ENCODE measurements at places on chromosomes 1 and 21.

DNA sequence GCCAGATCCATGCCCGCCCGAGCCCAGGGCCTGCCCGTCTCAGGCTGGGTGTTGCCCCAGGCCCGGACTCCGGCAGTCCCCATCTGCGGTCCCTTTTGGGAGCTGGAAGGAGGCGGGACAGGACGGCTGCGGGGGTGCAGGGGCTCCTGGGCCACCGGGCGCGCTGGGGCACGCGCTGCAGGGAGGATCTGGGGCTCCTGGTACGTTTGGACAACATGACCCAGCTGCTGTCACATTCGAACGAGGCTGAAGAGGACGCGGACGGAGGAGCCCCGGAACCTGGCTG, 6.6 kb upstream of the CALML6 start:
- no peak for DNase-seq

DNA sequence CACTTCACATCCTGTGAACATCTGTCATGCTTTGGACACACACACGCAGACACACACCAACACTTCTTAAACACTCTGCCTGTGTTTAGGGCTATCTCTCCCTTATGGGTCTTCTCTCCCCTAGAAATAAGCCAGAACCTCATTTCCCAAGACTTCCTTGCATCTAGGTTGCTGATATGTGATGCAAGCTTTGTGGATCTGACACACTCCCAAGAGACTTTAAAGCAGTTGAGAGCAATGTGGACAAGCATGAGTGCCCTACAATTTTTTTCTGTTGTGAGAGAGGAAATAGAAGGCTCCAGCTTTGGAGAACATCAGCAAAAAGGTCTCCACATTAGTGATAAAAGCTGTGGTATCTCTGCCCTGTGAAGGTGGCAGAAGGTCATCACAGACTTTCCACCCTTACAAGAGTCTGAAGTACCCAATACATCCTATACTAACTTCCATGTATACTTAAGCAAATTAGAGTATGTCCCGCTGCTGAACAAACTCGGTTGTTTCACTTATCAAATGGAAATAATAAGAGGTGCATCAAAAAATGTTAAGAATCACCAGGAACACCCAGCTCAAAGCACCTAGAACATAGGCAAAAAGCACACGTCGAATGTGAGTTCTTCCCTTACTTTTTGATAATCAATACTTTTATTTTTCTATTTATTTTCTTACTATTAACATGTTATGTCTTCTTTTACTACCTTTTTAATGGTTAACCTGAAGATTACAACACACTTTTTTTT, 267.6 kb downstream of the SETD4 start:
- no peak for DNase-seq

DNA sequence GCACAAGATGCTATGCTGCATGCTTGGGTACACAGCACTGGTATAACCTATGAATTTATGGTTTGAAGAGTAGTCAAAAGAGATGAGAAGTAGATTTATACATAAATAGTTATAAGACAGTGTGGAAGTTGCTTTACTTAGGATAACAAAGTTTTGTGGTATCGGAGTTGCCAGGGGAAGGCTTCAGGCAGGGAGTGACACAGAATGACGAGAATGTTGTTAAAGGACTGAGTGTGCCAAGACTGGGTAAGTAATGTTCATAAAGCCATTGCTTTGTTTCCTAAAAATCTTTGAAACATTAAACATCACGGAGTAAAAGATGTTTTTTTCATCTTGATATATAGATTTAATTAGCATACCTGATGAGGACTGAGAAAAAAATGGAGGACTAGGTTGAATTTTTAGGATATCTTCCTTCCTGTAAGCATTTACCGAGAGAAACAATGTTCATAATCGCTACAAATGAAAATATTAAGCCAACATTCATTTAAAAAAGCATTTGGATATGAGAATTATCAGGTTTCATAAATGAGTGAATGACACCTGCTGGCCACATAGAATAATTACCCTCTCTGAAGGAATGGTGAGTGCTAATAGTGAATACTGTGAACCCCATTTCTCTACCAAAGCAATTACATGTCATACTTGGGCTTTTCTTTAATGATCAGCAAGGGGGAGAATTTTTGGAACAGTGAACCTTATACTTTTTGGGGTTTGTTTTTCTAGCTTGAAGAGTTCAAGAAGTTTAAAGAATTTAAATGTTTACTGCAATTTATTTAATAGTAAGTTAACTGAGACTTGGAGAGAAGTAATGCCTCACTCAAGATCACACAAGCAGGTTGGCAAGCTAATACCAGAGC, 28.4 kb downstream of the EXTL2 start:
- no peak for DNase-seq

- no peak for DNase-seq
Observed at GRCh38 chr1:58854576-58854975, 70.7 kb upstream of the JUN start.

GRCh38 chr1:68255301-68255700, 23.0 kb upstream of the WLS start:
- no peak for DNase-seq

GRCh38 chr21:21246007-21246406, 247.8 kb downstream of the NCAM2 start:
- DNase-seq = no peak

DNA sequence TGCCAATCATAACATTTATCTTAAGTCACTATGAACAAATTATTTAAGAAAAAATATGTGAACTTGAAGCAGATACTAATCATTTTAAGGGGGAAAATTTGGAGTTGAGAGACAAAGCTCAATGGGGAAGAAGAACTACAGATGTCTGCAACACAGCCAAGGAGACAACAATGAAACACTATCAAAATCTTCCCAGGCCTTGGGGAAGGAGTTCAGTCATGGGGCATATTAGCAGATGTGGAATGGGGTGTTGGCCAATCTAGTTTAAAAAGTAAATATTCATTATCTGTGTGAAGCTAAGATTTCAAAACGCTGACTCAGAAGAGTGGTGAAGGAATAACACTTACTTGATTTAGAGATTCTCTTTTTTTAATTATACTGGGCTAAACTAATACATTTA, 671.6 kb upstream of the ZP4 start:
- DNase-seq = no peak

DNA sequence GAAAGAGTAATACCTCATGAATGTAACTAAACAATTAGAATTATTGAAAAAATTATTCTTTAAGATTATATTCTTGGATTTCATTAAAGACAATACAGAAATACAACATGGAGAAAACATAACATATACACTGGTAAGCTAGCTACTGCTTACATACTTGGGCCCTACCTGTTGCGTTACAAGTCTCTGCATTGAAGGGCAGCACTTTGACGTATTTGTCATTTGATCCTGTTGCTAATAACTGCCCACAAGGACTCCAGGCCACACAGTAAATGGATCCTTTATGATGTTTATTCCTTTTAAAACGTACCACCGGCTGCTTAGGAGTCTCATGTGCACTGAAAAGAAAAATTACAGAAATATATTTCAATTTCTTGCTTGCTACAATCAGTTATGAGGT, 19.8 kb upstream of the CLCC1 start:
- DNase-seq = no peak

- DNase-seq = no peak
Observed at GRCh38 chr1:111734856-111735255, 4.3 kb downstream of the INKA2 start.

- DNase-seq = no peak
Observed at GRCh38 chr1:50521703-50522102, 98.5 kb upstream of the DMRTA2 start.

DNA sequence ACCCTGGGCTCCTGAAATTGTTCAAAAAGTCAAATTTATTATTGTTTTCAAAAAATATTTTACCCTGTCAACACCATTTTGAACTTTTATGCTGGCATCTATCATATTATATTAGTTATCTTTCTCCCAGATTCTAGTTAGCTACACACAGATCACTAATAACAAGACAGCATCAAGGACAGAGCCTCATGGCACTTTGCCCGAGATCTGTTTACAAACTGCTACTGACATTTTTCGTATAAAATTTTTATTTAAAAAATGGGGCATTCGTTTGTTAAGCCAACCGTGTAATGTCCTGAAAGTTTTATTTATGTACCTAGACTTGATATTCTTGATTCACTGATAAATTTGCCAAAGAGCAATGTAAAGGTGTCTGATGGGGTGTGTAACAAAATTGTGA, 78.1 kb downstream of the PLPPR5 start:
- DNase-seq = no peak

DNA sequence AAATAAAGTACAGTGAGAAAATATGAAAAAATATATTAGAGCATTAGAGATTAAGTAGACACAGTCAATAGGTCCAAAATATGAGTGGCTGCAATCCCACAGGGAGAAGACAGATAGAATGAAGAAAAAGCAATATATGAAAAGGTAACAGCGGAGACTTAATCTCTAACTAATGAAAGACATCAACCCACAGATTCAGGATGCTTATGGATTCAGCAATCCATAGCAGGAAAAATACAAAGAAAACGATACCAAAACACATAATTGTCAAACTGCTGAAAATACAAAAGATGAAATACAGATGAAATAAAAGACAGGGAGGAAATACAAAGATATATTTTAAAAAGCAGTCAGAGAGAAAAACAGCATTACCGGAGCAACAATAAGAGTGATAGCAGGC, 56.7 kb upstream of the SLFNL1 start:
- no peak for DNase-seq

DNA sequence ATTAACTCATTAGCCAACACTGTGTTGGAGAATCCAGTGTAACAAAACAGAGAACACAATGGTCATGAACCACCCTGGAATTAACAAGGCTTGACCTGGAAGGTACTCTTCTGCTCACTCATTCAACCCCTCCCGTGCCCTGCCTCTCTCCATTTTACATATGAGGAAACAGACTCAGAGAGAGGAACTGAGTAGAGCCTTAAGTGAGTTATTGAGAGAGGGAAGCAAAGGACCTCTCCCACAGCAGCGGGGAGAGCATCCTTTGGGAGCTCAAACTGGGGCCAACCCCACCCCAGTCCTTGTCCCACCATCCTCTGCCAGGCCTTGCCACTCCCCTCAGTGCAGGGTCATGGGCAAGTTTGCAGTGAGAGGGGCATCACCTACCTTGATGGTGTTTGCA, 1.4 kb downstream of the S100A12 start:
- no peak for DNase-seq

DNA sequence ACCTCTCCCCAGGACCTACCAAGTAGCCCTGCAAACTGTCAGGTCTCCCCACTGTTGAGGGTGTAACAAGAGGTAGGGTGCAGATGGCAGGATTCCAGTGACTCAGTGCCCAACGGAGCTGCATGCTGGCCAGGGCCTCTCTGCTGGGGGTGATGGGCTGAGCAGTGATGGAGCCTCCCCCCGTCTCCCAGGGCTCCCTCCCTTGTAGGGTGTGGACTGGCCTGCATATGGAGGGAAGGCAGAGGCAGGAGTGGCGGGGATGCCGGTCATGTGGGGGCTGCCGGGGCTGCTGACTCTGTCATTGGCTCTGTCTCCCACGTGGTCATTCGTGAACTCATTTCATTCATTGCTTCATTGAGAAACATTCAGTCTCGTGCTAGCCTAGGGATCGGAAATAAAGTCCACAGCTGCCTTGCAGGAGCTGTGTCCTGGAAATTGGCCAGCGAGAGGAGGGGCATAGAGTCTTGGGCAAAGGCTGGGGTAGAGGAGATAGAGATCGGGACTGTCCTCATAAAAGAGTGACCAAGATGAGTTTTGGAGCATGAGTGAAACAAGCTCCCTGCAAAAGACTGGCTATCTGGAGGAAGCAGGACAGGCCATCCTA, 22.9 kb upstream of the DISP3 start:
- DNase-seq = peak; percentile 34

- DNase-seq = no peak
Observed at GRCh38 chr21:16563795-16564194, 834.0 kb downstream of the USP25 start.

GRCh38 chr1:91885213-91885715, 687 bp downstream of the TGFBR3 start:
- no peak for DNase-seq
